Epithelial cell of proximal tubule (primary cell): ENCODE measurements at places on chromosomes 2 and 18.

DNA sequence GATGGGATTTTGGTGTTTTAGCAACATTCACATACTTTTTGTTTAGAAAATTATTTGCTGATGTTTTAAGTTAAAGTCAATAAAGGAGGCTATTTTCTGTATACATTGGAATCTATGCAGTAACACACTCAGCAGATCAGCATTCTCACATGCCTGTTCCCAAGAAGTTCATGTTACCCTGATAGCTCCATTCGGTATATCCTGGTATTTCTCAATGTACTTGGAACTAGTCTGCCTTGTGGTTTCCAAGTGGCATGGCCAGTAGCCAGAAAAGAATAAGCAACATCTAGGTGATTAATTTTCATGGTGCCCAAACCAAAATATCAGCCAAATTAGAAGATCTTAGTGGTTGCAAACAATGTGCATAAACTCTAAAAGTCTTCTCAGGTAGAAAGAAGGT lies 5.2 kb upstream of the NCAPH start:
- DNase-seq: no peak

- peak; percentile 12 for DNase-seq
Observed at GRCh38 chr2:16104315-16104948, 164.1 kb downstream of the MYCN start.

DNA sequence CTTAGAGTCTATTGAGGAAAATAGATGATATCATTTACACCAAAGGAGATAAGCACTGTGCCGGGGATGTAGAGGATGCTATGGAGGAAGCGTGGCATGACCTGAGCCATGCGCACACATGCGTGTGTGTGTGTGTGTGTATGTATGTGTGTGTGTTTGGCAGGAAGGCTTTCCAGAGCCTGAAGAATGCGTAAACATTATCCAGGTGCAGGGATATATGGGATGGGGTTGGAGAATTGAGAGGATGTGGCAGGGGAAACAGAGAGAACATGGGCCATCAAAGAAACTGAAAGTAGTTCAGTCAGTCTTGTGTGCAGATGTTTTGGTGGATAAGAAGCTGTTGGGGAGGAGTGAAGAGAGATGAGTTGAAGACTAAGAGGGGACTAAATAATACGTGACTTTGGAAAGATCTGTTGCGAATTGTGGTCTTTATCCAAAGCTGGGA lies 9.3 kb upstream of the STAT1 start:
- DNase-seq: no peak

GRCh38 chr2:25336383-25336841 lies 5.3 kb downstream of the DNMT3A start:
- DNase-seq: no peak

DNA sequence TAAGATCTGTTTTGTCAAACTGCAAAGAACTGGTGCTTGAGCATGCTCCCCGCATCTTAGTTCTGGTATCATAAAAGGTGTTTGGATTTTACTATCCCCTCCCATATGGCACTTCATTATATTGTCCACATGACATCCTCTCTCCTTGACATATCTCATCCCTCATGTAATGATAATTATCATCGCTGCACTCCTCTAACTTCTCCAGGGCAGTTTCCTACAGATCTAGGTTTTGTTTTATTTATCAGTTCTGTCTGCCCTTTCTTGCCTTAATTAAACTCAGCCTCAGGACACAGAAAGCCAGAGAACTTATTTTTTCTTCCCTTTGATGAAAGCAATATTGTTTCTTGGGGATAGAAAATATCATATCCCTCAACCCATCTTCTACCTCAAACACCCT lies 129.6 kb upstream of the DDX18 start:
- DNase-seq: no peak

DNA sequence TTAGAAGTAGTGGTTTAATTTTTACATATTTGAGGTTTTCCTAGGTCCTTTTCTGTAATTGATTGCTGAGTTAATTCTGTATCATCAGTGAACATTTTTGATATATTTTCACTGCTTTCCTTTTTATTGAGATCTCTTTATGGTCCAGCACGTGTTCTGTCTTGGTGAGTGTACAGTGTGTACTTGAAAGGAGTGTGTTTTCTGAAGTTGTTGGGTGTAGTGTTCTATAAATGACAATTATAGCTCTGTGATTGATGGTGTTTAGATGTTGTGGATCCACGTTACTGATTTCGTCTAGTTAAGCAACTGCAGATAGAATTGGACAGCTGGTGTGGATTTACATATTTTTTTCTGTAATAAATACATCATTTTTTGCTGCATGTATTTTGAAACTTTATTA lies 32.7 kb downstream of the AGFG1 start:
- DNase-seq: no peak

GRCh38 chr2:119715409-119716283 lies 36.6 kb downstream of the TMEM177 start:
- DNase-seq: no peak

- peak; percentile 16 for DNase-seq
Observed at GRCh38 chr18:5900262-5900661, 4.9 kb upstream of the TMEM200C start.

GRCh38 chr18:49728542-49728941 lies 84.8 kb downstream of the ACAA2 start:
- DNase-seq: no peak

- DNase-seq: no peak
Observed at GRCh38 chr2:133378386-133378785, 189.9 kb downstream of the NCKAP5 start.

DNA sequence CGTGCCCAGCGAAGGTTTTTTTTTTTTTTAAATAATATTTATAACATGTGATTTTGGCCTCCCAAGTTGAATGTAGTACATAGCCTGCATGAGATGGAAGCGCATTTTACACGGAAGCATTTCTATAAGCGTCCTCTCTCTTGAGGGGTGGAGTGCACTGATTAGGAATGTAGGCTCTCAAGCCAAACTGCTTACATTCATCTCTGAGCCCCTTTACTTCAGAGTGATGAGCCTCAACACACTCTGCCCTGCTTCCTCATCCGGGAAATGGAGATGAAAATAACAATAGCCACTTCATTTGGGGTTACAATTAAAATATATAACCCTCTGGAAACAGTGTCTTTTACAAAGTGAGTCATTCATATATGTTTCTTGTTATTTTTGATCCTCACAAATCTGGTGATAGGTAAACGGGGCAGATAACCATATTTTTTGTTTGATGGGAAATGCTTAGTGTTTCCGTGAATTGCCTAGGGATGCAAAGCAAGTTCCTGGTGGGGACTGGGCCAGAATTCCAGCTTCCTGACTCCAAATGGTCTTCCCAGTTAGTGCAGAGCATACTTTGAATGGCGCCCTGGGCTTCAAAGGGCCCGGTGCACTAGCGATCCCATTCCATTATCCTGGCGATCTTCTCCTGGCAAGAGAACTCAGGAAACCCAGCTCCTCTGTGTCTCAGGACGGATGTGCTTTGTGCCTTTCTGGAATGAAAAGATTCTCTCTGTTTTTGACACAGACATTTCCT lies 124.3 kb downstream of the PIEZO2 start:
- DNase-seq: no peak

- DNase-seq: no peak
Observed at GRCh38 chr2:73008766-73009135, 62.8 kb downstream of the SFXN5 start.

DNA sequence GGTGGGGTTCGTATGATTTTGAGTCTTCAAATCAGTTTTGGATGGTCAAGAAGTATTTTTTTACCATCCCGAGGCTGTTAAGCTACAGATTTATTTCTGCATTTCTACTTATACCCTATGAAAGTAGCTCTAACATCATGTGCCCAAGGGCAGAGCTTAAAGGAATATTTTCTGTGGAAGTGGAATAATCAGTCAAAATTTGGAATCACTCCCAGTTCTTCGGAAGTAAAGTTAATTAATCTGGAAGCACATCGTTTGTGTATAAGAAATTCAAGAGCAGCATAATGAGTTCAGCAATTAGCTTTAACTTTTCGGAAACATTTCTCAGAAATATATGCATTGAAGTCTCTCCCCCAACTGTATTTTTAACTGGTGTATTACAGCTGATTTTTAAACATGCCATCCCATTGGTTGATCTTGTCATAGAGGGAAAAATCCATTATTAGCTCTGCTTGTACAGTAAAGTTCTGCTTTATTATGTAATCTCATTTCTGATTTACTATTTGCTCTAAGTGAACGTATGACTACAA lies 510.1 kb downstream of the DCC start:
- no peak for DNase-seq

GRCh38 chr2:99420751-99421299 lies 69.0 kb downstream of the REV1 start:
- no peak for DNase-seq

DNA sequence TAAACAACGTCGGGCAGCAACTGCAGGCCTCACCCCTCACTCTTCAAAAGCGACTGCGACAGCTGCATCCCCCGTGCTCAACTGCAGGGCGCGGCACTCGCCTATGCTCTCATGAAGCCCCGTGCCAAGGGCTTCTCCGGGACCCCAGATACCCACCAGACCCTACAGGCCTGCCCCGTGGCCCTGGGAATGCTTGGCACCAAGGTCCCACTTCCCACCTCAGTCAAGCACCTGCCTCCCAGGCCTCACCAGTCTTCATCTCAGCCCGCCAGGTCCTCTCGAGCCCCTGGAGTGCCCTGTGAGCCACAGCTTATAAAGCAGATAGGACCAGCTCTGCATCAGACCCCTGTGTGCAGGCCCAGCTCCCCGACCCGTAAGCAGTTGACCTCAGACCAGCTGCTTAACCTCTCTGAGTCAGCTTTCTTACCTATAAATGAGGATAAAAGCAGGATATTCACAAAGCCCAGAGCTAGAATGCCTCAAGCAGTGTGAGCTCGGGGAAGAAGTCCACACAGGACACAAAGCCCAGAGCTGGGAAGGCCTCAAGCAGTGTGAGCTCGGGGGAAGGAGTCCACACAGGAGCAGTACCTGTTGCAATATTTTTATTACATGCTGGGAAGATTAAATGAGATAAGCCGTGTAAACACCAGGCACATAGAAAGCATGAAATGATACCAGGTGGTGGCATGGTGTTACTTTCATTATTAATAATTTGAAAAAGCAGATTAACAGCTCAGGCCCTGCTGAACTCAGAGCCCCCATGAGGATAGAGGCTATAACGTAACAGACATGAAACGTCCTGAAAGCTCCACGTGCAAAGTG lies 96.9 kb downstream of the HDAC4 start:
- no peak for DNase-seq

- no peak for DNase-seq
Observed at GRCh38 chr2:174554529-174555150, 43.0 kb downstream of the WIPF1 start.

DNA sequence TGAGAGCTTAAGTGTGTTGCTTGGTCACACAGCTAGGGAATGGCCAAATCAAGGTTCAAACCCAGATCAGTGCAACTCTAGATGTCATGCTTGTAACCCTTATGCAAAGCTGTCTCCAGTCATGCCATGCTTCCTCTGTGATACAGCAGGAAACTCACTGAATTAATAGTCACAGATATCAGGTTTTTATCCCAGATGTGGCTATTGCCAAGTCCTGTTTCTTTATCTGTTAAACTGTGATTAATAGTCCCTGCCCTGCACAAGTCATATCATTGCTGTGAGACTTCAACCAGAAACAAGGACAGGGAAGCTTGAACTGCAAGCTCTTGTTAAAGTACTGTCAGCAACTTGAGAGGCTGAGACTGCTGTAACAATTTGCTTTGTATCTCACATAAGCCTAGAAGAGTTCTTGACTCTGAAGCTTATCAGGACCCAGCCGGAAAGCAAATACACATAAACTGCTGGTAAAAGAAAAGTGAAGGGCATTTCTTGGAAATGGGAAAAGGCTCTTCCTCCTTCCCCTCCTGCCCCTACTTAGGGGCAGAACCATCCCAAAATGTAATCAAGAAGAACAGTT lies 609.0 kb downstream of the DCC start:
- no peak for DNase-seq

- no peak for DNase-seq
Observed at GRCh38 chr2:85475799-85476490, 57.4 kb downstream of the SH2D6 start.

GRCh38 chr18:34709104-34709503 lies 994 bp upstream of the DTNA start:
- peak; percentile 54 for DNase-seq

DNA sequence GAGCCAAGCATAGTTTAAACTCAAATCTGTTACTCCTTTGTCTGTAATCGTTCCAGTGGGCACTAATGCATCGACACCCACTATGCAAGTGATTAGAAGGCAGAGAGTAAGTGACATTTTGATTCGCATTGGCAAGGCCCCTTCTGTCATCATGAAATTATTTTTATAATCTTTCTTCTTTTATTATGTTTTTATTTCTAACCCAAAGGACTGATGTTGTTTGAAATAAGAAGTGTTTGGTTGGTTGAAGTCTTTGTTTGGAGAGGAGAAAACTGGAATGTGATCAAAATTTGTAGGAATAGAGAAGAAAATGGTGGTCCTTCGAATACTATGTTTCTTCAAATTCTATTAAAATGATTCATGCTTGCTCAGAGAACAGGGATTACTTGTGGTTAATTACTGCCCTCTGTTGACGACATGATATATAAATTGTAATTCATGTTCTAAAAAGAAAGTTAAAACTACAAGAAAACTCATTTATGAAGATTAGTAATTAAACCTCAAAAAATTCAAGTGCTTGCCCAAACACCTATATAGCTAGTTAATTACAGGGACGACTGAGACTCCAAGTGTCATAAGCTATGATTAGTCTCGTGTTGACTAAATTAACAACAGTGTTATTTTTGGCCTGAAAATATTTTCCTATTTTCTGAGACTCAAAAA lies 26.4 kb upstream of the TFPI start:
- peak; percentile 31 for DNase-seq

GRCh38 chr2:189328848-189329245 lies 112.4 kb upstream of the WDR75 start:
- DNase-seq: no peak

DNA sequence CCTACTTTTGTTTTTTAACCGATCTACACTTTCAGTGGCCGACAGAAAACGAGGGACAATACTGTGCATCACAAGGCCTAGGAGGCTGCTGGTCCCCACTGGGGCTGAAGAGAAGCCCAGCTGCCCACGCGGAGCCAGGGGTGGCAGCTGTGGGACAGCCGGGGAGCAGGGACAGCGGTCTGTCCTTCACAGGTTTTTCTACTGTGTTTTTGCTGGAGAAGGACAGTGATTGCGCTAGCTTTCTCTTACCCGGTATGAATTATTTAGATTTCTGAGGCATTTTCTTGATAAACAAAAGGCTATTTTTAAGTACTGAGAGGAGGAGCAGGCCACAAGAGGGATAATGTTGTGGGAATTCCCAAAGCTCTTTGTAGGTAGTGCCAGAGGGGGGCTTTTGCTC lies 219.8 kb downstream of the ATAD2B start:
- DNase-seq: no peak

GRCh38 chr2:237901932-237902850 lies 42.8 kb downstream of the RAMP1 start:
- no peak for DNase-seq

DNA sequence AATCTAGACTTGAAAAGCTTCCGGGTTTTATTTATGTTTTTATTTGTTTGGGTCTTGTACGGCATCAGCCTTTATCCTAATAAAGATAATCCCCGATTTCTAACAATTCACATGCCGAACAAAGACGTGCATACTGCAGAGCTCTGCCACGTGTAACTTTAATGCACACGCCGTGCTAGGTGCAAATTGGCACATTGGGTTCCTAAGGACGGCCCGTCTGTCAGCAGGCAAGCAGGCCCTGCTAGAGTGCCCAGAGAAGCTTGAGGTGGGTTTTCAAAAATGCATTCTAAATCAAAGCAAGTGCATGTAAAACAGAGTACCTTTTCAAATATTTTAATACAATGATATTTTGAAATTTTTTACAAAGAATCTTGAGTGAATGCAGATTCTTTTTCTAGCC lies 806.4 kb upstream of the POU3F3 start:
- DNase-seq: no peak
